Activated T-helper 1 cell treated with anti-CD3 and anti-CD28 coated beads, Interleukin-2, amount 50 U/mL, for 16 hours (primary cell): ENCODE measurements at places on chromosomes 7 and 10.

- DNase-seq, result no peak
Observed at GRCh38 chr7:28748933-28749584, 209.1 kb downstream of the TRIL start.

DNA sequence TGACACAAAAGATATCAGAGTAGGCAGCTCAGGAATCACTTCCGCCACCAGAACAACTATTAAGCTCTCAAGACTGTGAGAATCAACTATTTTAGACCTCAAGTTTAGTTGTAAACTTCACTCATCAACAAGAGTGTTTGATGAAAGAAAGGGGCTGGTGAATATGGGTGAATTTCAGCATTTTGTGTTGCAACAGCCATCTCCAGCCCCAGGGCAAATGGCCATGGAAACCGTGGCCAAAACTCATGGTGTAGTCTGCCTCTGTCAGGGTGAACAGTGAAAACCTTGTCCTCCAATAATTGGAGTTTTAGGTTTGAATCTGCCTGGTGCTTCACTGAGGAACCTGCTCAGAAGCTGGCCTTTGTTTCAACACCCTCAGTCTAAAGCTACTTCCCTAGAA is 60.0 kb downstream of the POLR1F start:
- no peak for DNase-seq

GRCh38 chr10:62049624-62050345 is 148.3 kb downstream of the ARID5B start:
- no peak for DNase-seq

DNA sequence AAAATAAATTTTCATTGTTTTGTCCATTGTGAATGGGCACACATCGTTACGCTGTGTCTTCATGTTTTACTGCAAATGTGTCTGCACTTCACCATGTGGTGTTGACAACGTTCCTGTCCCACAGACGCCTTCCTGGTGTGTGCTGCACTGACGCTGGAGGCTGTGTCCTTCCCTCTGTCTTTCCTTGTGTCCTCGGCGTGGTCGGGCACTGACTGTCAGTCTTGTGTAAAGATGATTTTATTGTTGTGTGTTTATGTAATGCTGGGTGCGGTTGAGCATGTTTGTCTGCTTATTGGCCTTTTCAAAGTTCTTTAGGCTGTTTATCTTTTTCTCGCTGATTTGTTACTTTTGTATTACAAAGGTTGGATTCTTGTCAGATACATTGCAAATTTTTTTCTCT is 18.1 kb downstream of the IDI2 start:
- DNase-seq, result no peak

- DNase-seq, result no peak
Observed at GRCh38 chr10:119316729-119317097, 109.3 kb downstream of the GRK5 start.

- DNase-seq, result no peak
Observed at GRCh38 chr7:152000191-152000590, 25.3 kb upstream of the GALNT11 start.

DNA sequence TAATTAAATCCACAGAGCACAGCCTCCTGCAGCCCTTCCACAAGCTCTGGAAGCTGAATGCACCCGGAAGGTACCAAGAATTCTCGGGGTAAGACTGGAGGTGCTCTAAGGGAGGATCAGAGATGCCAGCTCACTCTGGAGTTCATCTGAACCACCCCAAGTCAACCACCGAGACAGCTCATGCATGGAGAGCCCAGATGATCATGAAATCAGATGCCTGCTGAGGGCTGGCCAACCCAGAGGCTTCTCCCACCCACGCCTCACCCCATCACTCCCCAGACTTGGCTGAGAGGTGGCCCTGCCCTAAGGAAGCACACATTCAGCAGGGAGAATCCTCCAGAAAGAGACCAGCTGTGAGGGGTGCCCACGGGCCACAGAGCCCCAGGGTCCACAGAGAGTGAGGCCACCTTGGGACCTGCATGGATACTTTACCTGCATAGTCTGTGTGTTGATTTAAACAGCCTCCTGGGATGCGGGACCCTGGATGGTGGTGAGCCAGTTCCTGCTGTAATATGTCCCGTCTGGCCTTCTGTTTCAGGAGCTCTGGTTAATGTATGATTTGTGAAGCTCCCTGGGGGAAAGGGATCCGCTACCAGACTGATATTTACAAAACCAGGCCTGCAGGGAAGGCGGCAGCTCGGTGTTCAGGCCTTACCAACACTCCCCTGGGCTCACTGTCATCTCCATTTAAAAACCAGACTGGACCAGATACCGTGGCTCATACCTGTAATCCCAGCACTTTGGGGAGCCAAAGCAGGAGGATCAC is 64.9 kb downstream of the INSIG1 start:
- no peak for DNase-seq

DNA sequence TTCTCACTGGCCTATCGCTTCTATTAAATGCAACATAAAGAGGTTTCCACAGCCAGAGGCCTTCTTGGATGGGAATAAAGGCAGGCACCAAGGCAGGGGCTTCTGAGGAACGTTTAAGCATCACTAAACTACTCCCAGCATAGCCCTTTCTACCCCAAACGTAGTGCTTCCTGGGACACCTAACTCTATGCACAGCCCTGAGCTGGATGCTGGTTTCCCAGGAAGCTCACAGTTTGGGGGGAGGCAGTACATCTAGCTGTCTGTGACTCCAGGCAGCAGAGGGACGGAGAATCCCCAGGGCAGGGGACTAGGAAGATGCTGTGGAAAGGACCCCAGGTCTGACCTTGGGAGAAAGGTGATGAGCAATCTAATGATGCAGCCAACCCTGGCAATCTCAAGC is 192.8 kb upstream of the ZMIZ1 start:
- DNase-seq, result no peak

GRCh38 chr10:101558204-101558603 is 29.9 kb downstream of the POLL start:
- DNase-seq, result no peak

DNA sequence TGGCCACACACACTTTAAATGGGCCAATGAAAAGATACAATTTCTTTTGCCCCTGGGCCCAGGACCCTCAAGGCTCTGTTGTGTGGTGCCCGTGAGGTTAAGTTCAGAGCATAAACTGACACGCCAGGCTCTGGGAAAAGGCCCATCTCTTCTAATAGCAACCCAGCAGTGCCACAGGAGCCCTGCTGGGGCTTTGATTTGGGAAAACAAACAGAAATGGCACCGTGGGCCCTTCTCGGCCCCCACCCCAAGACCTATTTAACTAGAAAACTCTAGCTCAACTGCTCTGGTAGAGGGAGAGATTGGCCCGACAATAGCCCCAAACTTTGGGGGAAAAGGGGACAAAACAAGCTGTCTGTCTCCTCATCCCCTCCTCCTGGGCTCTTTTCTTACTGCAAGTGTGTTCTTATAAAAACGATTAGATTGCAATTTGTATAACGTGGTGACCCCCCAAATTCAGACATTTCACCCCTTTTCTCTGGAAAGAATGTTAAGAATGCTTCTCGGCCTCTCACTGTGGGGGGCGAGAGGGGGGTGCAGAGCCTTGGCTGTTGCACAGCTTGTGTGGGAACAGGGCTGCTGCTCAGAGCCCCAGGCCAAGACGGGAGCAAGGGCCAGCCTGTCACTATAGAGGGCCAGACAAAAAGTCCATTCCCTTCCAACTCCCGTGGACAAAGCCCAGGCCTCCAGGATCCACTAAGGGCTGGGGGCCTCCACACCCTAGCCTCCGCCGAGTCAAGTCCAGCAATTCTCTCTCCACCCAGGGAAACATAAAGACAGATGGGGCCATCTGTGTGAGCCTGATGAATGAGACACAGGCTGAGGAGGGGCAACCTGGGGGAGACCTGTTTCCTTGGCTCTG is 26.8 kb downstream of the DPCD start:
- no peak for DNase-seq

DNA sequence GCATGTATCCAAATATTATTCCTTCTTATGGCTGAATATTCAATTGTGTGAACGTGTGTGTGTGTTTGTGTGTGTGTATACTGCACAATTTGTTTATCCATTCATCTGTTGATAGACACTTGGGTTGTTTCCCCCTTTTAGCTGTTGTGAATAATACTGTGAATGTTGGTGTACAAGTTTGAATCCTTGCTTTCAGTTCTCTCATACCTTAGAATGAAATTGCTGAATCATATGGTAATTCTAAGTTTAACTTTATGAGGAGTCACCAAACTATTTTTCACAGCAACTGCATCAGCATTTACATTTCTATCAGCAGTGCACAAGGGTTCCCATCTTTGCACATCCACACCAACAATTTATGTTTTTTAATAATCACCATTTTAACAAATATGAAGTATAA is 86.9 kb upstream of the GATAD1 start:
- no peak for DNase-seq

- no peak for DNase-seq
Observed at GRCh38 chr7:54827734-54828133, 68.7 kb upstream of the SEC61G start.

- no peak for DNase-seq
Observed at GRCh38 chr10:61744469-61744868, 81.7 kb downstream of the CABCOCO1 start.

DNA sequence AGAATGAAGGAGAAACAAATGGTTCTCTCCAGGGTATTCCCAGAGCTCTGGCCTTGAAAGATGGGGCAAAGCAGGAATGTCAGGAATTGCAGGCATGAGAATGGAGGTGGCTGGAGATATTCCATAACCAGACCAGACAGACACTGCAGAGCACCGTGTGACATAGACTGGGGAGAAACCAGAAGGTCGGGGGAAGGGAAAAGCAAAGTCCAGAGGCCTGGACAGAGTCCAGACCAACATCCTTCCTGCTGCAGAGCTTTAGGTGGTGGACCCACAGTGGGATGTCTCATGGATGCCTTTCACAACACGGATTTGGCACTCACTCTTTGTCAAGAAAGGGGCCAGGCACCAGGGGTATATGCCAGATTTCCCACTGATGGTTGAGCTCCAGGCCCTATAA is 177.2 kb upstream of the INHBA start:
- DNase-seq, result no peak

- no peak for DNase-seq
Observed at GRCh38 chr10:103739039-103739764, 116.2 kb downstream of the SH3PXD2A start.

DNA sequence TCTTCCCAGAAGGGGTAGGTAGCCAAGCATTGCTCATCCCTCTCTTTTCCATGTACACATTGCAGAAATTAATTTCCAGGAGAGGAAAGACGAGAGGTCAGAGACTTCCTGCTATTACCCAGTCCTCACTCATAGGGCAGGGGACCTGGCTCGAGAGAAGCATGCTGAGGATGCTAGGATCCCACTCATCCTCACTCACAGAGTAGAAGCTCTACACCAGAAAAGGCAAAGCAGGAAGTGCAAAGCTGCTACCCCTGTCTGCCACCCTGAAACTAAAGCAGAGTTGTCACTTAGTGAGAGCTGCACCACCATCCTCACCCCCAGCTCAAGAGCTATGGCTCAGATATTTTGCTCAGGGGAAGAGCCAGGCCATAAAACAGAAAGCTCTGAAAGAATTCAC is 9.9 kb downstream of the OR9A2 start:
- DNase-seq, result no peak

- no peak for DNase-seq
Observed at GRCh38 chr7:56040730-56041129, 10.5 kb downstream of the PSPH start.

- no peak for DNase-seq
Observed at GRCh38 chr10:34959786-34960185, 130.4 kb downstream of the CUL2 start.

DNA sequence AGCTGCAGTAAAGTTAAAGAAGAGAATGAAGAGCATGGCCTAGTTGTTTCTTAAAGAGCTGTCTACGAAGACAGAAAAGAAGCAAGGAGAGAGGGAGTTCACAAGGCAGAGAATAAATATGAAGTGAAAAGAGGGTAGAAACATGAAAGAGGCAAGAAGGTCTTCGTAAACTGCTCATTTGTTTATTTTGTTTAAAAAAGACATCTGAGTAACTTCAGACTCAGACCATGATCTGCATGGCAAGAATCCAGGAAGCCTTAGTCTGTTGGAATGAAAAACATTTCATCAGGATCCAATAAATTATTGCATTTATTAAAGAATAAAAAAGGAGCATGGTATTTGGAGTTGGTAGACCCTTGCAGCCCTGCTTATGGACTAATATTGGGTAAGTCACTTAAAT is 151.1 kb downstream of the SEM1 start:
- DNase-seq, result no peak

- DNase-seq, result no peak
Observed at GRCh38 chr10:22219308-22219707, 1.5 kb upstream of the EBLN1 start.

DNA sequence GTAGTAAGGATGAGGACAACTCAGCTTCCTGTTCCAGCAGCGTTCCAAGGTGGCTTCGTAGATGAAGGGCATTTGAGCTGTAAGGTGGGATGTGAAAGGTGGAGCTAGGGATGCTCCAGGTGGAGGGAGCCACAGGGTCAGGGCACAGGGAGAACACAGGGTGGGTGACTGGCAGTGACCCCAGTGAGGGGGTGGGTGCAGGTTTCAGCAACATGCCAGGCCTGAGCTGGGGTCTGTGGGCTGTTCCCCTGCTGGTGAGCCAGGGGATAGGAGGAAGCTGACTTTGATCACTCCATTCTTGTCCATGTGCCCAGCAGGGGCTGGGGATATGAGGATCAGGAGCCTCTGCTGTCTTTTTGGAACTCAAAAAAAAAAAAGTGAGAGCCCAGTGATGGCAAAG is 33.2 kb downstream of the CDH23 start:
- no peak for DNase-seq

DNA sequence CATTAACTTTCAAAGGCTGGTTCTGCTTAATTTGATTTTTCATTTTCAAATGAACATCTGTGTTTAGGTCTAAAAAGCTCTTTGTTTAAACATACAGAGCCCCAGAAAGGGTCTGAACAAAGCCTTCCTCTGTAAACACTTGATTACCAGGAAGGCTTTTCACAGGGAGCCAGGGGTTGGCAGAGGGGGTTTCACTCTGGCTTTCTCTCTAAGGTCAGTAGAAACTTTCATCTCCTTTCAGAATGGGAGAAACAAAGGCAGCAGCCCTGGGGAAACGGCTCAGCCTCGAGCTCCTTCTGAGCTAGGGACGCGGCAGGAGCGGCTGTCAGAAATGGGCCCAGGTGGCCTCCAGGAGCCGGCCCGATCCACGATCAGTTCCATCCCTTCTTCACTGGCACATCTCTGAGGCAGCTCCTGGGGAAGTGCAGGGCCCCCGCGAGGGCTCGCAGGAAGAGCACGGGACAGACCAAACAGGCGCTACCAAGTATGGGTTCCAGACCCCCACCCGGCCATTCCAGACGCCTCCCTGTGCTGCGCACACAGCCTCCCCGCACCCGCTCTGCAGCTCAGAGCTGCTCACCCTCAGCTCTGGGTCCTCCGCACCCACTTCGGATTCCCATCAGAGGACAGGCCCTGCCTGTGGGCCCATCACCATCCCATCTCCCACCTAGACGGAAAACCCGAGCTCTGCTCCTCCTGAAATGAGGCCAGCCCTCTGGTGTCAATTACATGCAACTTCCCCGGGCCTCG is 124.1 kb downstream of the MAD1L1 start:
- DNase-seq, result no peak

DNA sequence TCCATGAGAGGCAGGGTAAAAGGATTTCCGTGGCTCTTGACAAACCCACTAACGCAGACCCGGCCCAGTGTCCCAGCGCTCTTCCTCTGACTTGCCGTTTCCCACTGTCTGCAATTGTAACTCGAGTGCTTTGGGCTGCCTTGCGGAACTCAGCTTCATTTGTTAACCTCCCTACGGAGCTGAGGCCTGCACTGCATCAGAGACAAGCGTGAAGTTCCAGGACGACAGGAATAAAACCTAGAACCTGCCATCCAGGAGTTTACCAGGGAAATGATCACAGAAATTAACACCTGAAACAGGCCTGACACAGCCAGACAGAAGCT is 76.2 kb downstream of the SFMBT2 start:
- DNase-seq, result no peak
